ENCODE measurements at places on chromosomes 5 and 9.

DNA sequence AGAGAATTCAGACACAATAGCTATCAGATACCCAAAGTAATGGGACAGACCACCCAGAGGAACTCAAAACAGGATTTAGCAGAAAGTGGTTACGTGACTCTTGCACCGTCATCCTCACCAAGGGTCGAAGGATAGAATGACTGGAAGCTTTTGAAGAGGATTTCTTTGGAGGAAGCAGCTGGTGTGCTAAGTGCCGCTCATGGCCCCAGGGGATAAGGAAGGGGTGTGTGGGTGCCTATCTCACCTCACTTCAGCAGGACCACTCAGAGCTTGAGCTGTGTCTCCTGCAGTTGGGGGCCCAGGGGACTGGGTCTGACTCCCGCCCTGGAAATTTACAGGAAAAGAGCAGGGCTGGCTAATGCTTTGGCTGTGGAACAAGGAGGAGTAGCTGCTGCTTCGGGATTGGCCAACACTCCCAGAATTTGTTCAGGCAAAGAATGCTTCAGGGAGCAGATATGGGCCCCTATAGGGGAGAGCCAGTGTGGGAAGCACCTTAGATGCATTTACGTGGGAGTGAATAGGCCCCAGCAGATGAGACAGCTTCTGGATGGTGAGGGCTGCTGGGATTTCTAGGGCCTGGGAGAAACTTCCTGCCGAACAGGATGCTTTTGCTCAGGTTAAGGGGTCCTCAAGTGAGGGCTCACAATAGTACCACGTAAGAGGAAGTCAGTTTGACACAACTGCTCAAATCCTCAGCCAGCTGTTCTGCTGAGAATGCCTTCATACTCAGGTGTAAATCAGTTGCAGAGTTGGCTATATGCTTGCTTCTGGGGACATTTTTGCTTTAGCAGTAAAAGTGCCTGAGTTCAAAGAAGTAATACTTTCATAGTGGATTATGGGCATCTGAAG is 29.1 kb upstream of the TOMM5 start:
- DNase-seq, result no peak

DNA sequence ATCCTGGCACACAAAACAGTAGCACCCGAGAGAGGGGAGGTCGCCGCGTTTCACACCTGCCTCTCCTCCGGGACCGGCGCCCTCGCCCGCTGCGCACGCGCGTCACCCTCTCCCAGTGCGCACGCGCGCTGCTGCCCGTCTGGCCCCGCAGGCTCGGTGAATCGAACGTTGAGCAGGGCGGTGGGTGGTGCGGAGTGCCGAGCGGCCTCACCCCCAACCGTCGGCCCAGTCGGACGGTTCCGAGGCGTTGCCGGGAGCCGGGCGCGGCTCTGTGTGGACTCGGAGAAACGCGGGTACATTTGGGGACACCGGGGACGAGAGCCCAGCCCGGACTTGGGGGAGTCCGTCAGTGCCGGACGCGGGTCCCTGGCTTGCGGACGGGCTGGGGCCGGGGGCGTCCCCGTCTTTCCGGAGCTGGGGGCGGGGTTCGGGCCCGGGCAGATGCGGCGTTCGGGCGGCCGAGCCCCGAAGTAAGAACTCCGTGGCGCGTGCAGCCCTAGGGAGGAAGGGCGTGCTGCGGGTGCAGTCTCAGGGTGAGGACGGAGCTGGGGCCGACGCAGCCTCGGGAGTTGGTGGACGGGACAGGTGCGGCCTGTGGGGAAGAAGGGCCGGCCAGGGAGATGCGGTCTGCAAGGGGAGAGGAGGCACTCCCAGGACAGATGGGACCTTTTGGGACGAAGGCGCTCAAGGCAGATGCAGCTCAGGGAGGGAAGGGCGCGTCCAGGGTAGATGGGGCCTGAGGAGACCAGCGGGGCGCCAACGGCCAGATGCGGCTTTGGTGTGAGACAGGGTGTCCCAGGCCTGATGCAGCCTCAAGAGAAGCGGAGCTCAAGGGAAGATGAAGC is at the start of gene POMT1:
Gene POMT1 (plus strand): TSS at position 138 of the 845 bp plus-strand sequence. CDS start 1,301 bp downstream, outside the sequence.
- peak; percentile 87 for DNase-seq

DNA sequence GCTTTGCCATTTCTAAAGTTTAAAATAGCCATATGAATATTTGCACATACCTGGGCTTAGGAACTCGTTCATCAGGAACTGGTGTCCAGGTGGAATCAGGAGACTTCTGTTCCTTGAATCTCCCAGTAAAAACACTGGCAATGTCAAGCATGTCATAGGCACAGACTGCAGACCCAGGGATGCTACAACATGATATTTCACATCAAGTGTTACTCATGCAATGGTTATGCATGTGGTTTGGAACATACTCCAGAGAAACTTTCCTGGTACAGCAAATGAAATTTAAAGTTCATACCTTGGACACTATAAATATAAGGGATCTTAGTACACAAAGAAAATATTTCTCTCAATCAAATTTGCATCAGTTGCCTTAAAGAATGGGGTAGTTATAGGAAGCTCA is 92.2 kb downstream of the SEMA6A start:
- DNase-seq, result no peak

DNA sequence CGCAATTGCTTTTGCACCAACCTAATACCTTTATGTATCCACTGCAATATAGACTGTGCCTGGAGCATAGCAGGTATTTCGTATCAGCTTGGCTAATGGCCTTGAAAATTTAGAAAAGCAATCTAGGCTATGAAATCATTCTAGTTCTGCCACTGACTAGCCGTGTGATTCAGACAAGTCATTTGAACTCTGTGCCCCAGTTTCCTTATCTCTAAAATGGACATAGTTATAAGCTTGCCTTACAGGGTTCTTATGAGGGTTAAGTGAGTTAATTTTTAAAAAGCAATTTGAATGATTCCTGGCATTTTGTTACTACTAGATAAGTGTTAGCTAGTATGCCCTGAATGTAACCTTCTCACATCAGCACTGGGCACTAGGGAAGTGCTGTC is 80.5 kb upstream of the PUM3 start:
- DNase-seq, result no peak

DNA sequence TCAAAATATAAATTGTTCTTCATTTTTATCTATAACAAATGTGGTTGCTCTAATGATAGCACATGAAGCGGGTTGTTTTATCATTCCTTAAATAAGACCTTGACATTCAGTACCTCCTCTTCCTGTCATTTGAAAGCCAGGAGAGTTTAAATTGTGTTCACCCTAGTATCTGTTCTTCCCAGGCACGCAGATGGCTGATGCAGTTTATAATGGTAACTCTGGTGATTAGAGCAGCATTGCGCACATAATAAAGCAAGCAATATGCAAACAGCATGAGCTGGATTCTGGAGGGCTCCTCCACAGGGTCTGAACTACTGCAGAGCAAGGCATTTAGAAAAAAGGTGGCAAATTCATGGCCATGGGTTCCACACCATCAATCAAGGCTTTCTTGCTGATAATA is 307.8 kb downstream of the ENC1 start:
- DNase-seq, result no peak

DNA sequence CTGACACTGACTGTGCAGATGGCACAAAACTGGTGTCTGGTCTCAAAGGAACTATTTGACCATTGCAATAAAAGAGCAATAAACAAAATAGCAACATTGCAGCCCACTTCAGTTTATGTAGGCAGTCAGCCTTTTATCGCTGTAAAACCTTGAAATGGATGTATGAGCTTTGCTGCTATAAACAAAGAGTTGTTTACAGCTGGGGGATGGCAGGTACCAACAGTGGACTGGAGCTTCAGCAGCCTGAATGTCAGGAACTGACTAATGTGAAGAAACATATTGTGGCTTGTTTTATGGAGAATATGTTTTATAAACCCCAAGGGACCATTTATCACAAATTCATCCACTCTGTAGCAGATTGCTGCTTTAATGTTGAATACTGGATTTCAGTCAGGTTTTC is 78.0 kb downstream of the PTPRD start:
- no peak for DNase-seq

DNA sequence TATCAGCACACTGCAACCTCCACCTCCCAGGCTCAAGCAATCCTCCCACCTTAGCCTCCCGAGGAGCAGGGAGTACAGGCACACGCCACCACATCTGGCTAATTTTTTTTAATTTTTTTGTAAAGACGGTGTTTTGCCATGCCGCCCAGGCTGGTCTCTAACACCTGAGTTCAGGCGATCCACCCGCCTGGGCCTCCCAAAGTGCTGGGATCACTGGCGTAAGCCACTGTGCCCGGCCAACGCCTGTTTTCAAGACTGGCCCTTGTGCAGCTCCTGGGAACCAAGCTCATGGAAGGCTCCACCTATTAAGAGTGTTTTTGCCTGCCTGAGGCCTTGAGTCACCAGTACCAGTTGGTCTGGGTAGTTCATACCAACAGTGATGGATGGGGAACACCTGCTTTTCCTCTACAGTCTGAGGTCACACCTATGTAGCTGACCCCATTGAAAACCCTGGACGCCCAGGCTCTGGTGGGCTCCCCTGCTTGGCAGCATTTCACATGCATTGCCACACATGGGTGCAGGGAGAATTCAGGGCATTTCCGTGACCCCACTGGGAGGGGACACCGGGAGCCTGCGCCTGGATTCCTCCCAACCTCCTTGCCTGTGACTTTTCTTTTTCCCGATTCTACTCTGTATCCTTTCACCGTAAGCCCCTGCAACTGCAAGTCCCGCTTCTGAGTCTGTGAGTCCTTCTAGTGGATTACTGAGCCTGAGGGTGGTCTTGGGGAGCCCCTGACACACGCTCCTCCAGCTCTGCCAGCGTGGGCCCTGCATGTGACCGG is 63.5 kb downstream of the ZNF354C start:
- DNase-seq, result no peak

GRCh38 chr9:108282872-108283271 is 572.9 kb downstream of the ACTL7B start:
- DNase-seq, result no peak

GRCh38 chr9:37290366-37290939 is 132.0 kb upstream of the GRHPR start:
- DNase-seq, result no peak

DNA sequence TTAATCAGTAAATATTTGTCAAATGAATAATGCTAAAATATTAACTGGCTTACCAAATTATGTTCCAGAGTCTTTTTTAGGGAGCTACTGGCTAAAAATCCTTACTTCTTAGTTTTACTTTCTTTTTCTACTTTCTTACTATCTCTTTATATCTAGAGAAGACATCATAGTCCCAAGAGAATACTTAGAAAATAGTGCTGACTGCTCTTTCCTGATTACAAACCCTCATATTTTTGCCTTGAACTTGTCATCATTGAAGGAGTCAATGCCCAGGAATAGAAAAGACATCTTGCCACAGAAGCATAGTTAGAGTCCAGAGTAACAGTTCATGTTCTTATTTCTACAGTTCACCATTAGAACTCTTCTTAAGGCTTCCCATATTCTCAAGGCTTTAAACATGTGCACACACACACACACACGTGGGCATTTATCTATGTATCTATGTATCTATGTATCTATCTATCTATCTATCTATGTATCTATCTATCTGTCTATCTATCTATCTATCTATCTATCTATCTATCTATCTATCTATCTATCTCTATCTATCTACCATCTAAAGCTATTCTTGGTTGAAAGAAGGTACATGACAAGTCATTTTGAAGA is 654.3 kb downstream of the ANXA1 start:
- no peak for DNase-seq

DNA sequence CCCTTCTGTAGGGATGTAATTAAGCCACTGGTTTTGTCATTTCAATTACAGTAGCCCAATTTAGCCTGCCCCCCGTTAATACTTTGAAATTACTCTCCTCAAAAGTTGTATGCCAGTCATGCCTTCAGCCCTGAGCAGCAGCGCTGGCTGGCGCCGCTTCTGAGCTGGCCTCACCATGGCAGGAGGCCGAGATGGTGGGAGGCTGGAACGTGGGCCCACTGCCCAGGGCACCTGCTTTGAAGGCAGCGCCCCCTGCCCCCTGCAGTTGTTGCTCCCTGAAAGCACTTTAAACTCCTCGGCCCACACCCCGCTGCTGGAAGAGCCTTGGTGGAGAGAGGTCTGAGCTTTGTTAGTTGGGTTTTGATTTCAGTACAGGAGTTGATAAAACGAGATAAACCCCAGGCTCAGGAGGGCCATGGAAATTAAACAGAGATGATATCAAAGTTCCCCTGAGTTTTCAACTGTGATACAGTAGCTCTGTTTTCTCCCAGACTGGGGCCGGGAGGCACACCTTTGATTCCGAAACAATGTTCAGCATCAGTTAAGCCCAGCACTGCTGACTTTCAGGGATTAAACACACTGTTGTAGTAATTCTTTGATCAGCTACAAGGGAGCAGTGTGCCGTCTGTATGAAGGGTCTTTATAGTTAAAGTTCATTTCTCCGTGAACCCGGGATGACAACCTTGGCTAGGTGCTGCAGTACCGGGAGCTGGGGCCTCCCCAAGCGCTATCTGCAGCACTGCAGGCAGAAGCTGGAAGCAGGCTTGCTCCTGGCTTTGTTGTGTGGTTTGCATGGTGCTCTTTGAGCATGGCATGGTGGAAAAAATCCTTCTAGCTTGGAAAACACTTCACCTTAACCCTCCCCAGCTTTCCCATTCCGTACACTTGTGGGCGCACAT is 9.5 kb downstream of the MVB12B start:
- no peak for DNase-seq

DNA sequence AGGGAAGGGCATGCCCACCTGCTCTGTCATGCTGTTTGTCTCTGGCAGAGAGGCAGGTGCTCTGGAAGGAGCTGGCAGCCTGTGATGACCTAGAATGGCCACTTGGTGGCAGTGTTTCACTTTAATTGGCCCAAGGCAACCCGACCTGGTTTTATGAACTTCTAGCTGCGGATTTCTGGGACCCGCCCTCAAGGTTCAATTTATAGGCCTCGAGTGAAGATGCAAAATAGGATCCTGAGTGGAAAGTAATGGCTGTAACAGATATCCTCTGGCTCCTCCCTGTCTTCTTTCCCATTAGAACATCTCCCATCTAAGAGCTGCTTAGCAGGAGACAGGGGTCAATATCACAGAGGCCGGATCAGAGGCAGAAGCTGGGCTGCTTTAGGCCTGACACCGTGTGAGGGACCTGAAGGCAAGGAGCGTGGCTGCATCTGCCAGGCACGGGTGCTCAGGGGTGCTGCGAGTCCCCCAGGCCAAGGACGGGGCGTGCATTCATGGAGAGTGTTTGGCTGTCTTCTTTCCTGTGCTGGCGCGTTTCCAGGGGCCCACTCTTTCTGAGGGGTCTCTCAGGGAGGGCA is 56.7 kb upstream of the SLC28A3 start:
- DNase-seq, result peak; percentile 56

- peak; percentile 3 for DNase-seq
Measured at GRCh38 chr5:154273028-154273617, 82.6 kb downstream of the GALNT10 start.

- no peak for DNase-seq
Measured at GRCh38 chr5:96517295-96517694, 84.2 kb upstream of the PCSK1 start.

- no peak for DNase-seq
Measured at GRCh38 chr5:31362931-31363568, 168.8 kb downstream of the DROSHA start.

GRCh38 chr9:98105006-98105405 is 14.0 kb downstream of the TRIM14 start:
- DNase-seq, result no peak

GRCh38 chr5:149280124-149280523 is 8.5 kb downstream of the AFAP1L1 start:
- DNase-seq, result no peak

- DNase-seq, result no peak
Measured at GRCh38 chr9:8673830-8674229, 874.3 kb upstream of the DMAC1 start.

Data from activated T-cell treated with anti-CD3 and anti-CD28 coated beads for 24 hours (primary cell).